NCI-H1092 treated with DMSO at 0.1 percent for 48 hours (cell line): ENCODE measurements at places on chromosomes 2 and 18.

DNA sequence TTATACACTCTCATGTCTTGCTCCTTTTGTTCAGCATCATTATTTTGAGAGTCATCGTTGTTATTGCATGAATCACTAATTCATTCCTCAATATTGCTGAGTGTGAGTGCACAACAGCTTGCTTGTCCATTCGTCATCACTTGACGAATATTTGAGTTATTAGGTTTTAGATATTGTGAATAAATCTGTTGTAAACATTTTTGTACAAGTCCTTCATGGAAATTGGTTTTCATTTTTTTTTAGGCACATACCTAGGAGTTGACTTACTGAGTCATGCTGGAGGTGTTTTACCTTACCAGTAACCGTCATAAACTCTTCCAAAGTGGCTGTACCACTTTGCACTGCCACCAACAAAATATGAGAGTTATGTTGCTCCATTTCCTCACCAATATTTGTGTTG, 84.2 kb upstream of the NCK2 start:
- no peak for DNase-seq

- no peak for DNase-seq
Measured at GRCh38 chr18:498931-499775, 1.3 kb downstream of the COLEC12 start.

DNA sequence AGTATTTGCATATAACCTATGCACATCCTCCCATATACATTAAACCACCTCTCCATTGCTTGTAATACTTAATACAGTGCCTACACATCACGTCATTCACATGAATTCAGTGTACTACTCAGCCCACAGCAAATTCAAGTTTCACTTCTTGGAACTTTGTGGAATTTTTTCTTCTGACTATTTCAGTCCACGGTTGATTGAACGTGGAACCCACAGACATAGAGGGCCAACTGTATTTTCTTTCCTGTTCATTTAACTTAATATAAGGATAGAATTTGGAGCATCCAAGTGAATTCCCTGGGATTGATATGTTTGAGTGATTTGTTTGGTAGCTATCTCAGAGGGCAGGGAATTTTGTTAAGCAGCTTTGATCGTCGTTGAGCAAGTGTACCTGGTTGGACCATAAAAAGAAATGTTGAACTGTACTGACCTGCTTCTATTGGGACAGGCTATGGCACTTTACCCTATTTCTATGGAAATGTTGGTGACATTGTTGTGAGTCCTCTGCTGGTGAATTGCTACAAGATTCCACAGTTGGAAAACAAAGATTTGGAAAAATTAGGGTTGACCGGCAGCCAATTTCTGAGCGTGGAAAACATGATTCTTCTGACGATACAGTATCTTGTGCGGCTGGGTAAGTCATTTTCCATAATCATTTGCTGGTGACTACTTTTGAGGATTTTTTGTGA, 156.6 kb downstream of the ESCO1 start:
- no peak for DNase-seq

DNA sequence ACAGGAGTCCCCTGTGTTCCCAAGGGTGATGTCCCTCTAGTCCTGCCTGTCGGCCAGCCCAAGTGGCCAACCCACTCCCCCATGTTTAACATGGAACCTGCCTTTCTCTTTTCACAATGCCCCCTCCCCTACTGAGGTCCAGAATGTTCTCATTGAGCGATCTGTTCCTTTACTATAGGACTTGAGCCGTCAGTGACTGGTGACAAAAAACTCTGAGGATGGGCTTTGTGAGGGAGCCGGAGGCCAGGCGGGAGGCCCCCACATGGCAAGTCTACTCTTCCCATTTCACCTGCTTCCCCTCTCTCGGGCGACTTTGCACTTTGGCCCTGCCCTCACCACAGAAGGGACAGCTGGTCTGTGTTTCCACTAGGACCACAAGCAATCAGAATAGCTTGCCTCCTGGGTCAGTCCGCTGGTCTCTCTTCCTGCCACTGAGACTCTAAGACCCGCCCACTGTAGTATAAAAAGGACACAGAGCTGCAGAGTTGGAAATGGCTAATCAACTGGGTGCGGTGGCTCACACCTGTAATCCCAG, 146.5 kb upstream of the RAB12 start:
- no peak for DNase-seq

DNA sequence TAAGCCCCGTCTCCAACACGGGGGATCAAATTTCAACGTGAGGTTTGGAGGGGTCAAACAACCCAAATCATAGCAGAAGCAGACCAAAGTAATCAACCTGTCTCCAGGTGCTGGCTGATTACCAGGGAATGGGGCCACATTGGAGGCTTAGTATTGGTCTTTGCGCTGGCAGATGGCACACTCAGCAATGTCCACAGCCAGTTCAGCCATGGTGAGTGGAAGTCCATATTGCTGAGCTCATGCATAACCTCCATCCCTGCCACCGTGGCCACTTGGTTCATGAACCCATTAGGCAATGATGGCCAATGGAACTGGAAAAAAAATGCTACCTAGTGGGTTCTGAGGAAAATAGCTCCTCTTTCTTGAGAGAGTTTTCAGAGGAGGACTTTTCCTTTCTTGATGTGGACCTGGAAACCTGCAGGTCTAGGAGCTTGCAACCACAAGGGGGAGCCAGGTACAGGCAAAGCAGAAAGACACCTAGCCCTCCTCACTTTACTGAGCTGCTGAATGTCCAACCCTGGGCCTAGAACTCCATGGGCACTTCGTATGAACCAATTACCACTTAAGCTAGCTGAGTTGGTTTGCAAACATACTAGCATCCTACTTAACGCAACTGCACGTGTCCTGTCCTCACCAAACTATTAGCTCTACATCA, 128.0 kb upstream of the GYPC start:
- DNase-seq = peak; percentile 2

DNA sequence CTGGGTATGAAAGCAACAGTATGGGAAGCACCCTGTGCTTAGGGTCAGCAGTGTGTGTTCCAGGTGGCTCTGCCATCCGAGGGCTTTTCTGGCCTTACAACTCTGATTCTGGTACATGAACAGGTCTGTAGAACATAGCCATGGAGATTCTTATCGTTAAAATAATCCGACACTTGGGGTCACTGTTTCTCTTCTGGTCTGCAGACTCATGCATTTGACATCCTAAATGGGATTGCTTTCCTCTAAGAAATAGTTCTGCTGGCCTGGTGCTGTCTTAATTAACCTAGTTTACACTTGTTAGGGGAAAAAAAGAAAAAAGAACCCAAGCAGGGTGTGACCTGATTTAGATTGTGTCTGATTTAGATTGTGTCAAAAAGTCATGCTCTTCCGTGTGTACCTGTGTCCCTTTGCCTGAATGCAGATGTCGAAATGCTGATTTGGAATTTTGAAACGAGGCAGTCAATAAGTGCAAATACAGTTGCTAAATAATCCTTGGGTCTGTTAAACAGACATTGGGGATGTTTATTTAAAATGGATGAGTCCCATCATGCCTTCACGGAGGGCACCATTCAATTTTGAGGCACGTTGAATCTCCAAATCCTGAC, 59.6 kb downstream of the TRPM8 start:
- DNase-seq = peak; percentile 67

GRCh38 chr2:144986691-144987090, 466.8 kb upstream of the ZEB2 start:
- no peak for DNase-seq

DNA sequence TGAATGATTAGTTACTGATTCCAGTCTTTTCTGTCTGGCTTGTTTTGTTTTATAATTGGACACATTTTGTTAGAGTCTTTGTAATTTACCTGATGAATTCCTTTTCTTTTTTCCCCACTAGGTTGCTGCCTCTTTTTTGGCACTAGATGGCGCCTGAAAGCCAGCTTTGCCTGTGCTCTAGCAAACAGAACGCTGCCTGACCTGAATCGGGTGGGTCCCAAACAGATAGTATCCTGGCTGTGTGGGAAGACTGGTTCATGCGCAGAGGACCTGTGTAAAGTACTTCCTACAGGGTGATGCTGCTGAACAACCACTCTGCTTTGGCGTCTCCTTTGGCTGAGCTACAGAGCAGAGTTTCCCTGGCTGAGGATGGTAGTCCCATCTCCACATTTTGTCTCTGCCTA, 288.2 kb downstream of the IKZF2 start:
- DNase-seq = no peak

- DNase-seq = no peak
Measured at GRCh38 chr18:74182335-74182734, 34.0 kb downstream of the TIMM21 start.

- DNase-seq = peak; percentile 13
Measured at GRCh38 chr2:197168705-197169104, 141.9 kb downstream of the ANKRD44 start.

- DNase-seq = no peak
Measured at GRCh38 chr2:71004857-71005256, 10.2 kb upstream of the TEX261 start.

- no peak for DNase-seq
Measured at GRCh38 chr2:65579506-65580235, 147.3 kb upstream of the SPRED2 start.

GRCh38 chr18:80022613-80023012, 11.6 kb upstream of the RBFA start:
- DNase-seq = peak; percentile 13

- DNase-seq = peak; percentile 31
Measured at GRCh38 chr2:102120701-102121159, 21.8 kb upstream of the IL1R1 start.

- no peak for DNase-seq
Measured at GRCh38 chr2:164802095-164802707, 39.4 kb downstream of the COBLL1 start.

DNA sequence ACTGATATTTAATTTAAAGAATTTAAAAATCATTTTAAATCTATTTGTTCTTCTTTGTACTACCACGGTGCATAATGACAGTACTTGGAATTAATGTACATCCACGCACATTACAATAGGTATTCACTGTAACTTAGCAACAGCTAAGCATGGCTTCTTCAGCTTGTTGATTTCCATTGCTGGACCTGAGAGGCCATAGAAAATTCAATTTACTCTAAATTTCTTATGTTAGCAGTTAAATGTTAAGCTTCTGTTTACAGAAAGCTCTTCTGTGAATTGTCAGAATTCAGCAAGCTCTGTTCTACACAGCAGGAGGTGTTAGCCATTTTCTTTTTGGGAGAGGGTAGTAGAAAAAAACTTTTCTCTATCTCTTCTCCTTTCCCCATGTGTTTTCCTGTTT, 1149.3 kb upstream of the CDH2 start:
- DNase-seq = peak; percentile 75

DNA sequence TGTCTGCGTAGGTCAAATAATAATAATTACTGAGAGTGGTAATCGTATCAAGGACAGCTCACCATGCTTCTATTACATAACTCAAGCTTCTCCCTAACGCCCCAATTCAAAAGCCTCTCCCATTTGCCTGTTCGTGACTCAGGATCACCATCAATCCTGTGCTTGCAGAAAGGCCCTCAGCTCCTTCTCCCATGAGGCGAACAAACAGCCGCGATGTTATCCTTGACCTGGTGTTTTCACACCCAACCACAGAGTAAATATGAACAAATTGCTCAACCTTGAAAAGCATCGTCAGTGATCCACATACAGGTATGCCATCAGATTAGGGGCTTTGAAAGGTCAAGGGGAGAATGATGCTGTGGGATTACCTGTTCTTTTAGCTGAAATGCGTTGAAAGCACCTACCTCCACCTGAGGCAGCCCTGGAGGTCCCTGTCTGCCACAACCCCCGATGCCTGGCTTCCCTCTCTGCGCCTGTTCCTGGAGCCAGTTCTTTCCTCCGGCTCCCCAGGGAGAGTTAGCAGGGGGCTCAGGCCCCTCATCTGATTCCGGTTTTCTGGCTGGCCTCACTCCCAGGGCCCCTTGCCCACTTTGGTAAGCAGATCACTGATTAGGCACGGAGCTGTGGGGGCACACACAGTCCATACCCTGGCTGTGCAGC, 39.1 kb upstream of the ODC1 start:
- no peak for DNase-seq

DNA sequence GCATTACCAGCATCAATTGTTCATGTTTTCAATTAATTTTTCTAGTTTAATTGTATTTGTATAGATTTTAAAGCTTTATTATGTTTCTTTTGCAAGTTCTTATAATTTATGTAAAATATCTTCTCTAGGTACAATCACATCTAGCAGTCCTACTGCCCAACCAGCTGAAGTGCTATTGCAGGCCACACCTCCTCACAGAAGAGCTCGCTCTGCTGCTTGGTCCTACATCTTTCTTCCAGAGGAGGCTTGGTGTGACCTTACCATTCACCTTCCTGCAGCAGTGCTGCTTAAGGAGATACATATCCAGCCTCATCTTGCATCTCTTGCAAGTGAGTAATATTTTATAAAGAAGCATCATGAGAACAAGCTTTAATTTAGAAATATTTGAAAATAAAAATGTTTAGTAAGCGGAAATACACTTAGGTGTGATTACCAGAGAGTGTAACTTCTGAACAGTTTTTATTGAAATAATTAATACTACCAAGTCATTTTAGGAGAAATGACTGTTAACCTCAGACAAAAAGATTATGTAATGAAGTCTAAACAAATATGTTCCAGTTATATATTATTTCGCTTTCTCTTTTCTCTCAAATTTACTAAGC, 122.9 kb upstream of the TTC27 start:
- DNase-seq = no peak

DNA sequence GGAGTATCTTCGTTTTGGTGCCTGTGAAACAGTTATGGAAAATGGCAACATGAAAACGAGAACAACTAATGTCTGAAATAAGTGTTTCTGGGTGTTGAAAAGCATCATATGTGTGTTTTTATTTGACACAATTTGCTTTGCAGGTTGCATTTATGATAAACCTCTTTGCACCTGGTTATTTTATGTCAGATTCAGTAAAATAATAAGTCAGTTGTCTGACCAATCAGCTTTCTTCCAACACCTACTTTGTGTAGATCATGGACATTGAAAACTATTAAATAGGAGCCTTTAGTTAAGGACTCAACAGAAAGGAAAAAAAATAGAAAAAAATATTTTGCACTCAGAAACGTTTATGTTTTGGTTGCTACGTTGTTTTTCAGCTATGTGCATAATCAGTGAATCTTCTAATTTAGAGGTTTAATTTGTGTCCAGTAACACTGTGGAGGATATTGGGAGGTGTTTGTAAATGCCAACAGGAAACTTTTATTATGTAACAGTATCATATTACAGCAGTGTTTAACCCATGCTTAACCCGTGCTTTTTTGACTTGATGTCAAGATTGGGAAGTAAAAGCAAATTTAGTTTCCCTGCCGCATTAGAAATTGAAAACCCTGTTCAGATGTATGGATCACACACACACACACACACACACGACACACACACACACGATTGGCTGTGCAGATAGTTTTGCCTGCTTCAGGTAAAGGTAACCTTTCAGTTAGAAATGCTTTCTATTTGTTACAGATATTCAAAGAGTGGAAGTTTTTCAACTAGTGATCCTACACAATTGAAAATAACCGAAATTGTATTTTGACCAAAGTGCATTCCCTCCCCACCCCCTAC, 2.6 kb downstream of the PKP4 start:
- no peak for DNase-seq
